ENCODE measurements at places on chromosomes 6 and 20.
A peak's percentile ranks its signal among the peaks of the same experiment; 100 is the strongest.

- no peak for DNase-seq
Measured at GRCh38 chr6:111184827-111185532, 97.7 kb downstream of the SLC16A10 start.

- no peak for DNase-seq
Measured at GRCh38 chr6:167863897-167864296, 37.2 kb downstream of the AFDN start.

- DNase-seq, result no peak
Measured at GRCh38 chr6:92297101-92297500, 1122.3 kb downstream of the EPHA7 start.

DNA sequence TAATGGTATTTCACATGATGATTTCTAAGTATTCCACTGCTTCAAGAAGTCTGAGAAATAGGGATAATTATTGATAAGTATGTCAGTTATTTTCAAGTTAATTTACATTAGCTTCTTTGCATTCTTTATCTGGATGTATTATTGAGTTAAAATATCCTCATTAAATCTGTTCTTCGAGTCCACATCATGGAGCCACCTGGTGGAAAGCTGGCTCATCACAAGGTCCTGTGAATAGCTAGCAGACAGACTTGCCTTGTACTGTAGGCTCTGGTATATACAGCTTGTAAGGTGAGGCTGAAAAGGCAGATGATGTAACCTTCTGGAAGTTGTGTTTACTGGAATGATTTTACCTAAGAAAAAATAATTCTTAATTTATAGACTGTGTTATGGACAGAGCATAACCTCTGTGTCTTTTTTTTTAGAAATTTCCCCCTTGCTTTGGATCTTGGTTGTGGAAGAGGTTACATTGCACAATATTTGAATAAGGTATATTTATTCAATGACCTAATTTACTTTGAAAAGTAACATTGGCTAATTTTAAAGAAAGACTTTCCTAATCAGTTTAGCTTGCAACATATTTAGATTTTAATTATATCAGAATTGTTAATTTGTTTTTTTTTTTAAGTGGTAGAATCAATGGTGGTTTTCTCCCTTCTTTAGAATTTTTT lies 3.5 kb downstream of the NDUFAF5 start:
- DNase-seq, result peak; percentile 28

GRCh38 chr6:143339223-143339622 lies 111.3 kb downstream of the ADAT2 start:
- DNase-seq, result no peak

DNA sequence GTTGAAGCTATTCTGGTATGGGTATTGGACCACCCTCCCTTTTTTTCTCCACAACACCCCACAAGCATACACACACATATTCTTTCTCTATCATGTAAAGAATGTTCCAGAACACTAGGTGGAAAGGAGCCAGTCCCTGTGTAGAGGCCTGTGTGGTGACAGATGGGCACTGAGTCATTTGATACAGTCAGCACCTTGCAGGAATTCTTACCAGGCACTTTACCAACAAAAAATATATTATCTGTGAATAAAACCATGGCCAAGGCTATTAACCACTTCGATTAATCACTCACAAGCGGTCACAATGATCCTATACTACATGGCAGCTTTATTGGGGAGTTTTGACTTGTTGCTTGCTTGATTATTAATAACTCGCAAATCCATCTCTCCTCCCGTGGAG lies 149.5 kb downstream of the BFSP1 start:
- DNase-seq, result no peak

- DNase-seq, result no peak
Measured at GRCh38 chr20:51611625-51611890, 69.0 kb upstream of the NFATC2 start.

DNA sequence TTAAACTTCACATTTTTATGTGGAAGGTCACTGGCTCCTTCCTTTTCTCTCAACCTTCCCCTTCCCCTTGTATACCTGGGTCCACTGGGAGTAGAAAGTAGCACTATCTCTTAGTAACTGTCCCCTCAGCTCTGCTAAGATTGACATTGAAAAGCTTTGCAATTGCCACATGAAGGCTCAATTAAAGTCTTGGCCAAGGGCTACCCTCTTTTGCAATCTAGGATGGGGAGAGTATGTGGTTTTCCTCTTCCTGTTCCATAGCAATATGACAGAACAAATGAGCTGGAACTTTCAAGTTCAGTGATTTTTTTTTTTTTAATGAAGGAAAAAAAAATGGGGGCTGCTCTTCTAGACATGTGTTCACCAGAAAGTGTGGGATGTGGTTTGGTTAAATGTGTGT lies 37.1 kb downstream of the PROKR2 start:
- DNase-seq, result no peak

- no peak for DNase-seq
Measured at GRCh38 chr6:154604119-154604518, 93.6 kb upstream of the CNKSR3 start.

GRCh38 chr6:16273256-16273655 lies 34.9 kb downstream of the GMPR start:
- no peak for DNase-seq

GRCh38 chr20:37543828-37544227 lies 16.2 kb upstream of the BLCAP start:
- no peak for DNase-seq

- no peak for DNase-seq
Measured at GRCh38 chr6:22925304-22925835, 356.0 kb downstream of the HDGFL1 start.
